ENCODE measurements at places on chromosomes 7 and 10.

GRCh38 chr7:71612911-71613310 lies 481.0 kb downstream of the GALNT17 start:
- DNase-seq: no peak

- DNase-seq: no peak
These were observed 37.8 kb downstream of the HERPUD2 start for GRCh38 chr7:35657125-35657524.

GRCh38 chr10:78283069-78283682 lies 249.5 kb downstream of the RPS24 start:
- no peak for DNase-seq

- DNase-seq: no peak
These were observed 235.4 kb upstream of the MYO3A start for GRCh38 chr10:25698638-25699037.

DNA sequence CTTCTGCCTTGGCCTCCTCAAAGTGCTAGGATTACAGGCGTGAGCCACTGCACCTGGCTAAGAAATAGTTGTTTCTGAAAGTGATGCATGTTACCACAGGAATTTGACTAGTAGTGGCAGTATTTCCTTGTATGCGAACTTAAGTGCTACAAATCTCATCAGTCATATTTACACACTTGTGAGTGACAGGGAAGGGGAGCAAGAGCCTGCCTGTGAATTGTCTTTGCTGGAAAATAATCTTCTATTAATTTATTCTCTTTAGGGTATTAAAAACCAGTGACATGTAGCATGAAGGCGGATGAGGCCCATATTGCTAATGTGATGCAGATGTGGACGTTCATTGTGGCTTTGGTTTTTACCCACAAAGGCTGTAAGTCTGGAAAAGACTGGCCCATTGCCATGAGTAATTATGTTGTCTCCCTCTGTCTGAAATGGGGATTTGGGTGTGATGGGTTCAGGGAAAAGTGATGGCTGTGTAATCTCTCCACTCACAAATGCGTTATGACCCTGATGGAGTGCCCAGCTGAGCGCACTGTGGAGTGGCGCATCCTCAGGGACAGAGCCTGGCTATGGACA lies 97.6 kb downstream of the CCNY start:
- DNase-seq: no peak

Measured in kidney glomerular epithelial cell (primary cell).